ENCODE measurements at places on chromosomes 3 and 15.

DNA sequence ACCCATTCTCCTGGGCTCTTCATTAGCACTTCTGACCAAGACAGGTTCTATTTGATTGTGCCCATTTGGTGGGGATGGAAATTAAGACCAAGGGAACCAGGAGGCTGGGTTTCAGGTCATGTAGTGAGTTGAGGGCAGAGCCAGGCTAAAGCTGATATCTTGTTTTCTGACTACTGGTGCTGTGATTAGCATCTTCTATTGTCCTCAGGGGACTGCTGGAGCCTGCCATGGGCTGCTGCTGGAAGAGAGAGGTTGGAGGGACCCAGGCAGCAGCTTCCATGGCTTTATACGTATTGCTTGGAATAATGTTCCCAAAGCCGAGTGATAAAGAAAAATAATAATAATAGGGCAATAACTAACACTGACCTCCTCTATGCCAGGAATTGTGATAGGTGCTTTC is 211.4 kb upstream of the ROPN1 start:
- no peak for DNase-seq

- peak; percentile 78 for DNase-seq
Observed at GRCh38 chr15:76196269-76197231, 114.7 kb downstream of the ETFA start.

GRCh38 chr15:77014132-77015081 is 19.5 kb downstream of the PSTPIP1 start:
- no peak for DNase-seq

DNA sequence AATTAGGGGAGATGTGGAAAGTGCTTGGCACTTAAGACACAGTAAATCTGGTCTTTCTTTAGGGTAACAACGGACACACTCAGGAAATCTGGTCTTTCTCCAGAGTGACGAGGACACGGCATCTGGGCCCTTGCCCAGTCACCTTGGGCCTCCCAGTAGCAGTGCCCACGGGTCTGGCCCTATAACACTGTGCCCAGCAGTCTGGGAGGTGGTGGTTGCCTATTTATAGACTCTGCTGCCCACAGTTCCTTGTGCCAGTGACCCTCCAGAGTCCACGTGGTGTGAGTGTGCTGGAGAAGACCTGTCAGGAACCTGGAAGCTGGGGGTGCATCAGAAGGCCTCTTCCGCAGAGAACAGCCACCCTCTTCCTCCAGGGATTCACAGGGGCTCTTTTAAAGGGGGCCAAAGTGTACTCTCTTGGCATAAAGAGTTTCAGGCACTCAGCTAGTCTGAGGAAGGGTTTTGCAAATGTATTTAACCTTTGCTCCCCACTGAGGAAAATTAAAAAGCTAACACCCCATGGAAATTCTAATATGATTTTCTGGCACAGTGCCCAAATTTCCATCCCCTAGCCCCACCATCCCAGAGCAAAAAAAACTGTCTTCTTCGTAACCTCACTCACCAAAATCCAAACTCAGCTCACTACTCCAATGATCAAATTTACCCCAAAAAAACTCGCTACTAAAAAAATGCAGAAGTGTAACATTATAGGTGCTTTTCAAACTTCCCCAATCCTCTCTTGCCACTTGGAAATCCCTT is 15.4 kb downstream of the WNT5A start:
- no peak for DNase-seq

GRCh38 chr3:168288511-168289401 is 193.0 kb upstream of the GOLIM4 start:
- DNase-seq = no peak

- no peak for DNase-seq
Observed at GRCh38 chr3:28574036-28574435, 225.4 kb upstream of the AZI2 start.

DNA sequence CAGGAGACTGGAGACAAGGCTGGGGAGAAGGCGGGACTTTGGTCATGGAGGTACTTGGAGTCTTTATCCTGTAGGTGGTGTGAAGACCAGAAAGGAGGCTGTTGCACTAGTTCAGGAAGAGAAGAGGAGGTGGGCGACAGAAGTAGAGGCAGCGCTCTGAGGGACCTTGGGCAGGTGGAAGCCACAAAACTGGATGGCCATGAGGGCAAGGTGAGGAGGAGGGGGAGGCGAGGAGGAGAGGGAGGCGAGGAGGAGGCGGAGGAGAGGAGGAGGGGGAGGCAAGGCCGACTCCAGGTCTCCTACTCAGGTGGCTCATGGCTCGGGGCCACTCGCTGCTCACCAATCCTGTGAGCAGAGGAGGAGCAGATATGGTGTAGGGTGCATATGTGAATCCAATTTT is 125.6 kb downstream of the RPLP1 start:
- DNase-seq = no peak

DNA sequence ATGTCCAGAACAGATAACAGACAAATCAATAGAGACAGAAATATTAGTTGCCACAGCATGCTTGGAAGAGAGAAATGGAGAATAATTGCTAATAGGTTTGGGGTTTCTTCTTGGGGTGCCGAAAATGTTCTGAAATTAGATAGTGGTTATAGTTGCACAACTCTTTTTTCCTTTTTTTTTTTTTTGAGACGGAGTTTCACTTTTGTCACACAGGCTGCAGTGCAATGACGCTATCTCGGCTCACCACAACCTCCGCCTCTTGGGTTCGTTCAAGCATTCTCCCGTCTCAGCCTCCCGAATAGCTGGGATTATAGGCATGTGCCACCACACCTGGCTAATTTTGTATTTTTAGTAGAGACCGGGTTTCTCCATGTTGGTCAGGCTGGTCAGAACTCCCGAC is 163.3 kb downstream of the PLCH1 start:
- DNase-seq = no peak

DNA sequence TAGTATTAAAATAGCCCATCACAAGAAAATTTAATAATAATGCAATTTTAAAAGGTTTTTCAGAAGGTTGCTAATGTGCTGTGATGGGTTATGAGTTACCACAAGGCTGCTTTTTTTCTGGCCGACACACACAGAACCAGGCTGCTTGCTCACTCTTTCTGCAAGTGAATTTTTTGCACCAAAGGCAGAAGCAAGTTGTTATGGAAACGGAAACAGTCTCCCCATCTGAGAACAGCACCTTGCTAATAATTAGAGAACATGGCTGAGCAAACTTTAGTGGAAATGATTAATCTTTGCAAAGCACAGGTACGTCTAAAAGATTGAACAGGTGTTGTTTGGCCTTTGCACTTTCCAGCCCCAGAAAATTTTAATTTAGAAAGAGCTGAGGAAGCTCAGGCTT is 51.0 kb downstream of the CACNA2D3 start:
- DNase-seq = no peak

GRCh38 chr3:195613468-195614069 is 29.8 kb upstream of the APOD start:
- DNase-seq = no peak

DNA sequence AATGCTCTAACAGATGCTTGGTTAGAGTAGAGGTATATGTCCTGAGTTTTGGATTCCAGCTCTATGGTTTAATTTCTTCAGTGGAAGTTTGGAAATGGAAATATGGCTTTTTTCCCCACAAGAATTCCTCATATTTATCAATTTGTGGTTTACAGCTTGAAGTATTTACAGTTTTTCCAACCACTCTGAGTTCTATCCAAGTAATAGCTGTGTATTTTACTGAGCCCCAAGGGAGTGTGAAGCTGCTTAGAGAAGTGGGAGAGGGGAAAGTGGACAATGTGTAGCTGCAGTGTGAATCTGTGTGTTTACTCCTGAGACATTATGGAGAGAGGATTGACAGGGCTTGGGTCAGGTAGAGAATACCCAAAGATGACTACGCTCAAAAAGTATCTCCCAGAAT is 54.5 kb downstream of the NEK11 start:
- no peak for DNase-seq

DNA sequence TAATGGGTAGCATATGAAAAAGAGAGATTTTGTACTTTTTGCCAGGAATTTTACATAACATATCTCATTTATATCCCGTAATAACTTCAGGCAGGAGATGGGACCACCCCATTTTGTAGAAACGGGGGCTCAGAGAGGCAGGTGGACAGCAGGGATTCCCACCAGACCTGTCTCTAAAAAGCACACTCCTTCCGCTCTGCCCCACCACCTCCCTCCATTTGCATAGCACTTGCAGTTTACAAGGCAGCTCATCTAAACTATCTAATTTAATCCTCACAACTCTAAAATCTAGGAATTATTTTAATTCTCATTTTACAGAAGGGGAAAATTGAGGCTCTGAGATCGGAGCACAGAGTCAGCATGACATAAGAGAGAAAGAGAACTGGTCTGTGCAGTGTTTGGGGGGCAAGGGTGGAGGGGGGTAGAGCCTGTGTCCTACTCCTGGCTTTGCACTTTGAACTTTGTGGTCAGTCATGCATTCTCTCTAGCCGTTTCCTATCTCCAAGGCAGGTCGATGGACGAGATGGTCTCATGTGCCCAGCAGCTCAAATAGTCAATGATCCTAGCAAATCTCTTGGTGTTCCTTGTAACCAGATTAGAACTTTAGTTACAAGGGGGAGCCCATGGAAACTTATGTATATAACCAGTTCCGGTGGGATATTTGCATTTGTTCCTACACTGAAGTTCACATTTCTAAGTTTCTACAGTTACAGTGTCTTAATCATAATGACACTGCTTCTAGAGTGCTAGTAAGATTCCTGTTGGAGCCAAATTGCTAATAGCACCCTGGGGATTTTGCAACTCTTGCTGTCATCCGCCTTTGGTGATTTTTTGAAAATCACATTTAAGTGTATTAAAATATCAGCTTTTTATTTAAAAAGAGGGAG is 18.6 kb downstream of the CRYGS start:
- DNase-seq = no peak

DNA sequence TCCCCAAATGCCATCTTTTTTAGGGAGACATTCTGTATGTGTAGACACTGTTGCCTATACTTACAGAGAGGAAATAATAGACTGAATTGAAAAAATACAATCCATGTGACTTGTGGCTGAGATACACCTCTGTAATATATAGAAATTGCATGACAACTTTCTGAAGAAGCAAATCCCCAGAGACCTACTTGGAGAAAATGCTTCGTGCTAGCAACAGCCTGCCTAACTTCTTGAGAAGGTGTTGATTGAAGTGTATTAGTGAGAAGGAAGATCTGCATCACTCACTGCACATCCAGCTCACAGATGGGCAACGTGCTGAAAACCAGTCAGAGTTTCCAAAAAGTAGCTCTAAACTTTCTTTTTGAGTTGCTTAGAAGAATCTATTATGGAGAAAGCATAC is 404.1 kb downstream of the EPHB1 start:
- no peak for DNase-seq

DNA sequence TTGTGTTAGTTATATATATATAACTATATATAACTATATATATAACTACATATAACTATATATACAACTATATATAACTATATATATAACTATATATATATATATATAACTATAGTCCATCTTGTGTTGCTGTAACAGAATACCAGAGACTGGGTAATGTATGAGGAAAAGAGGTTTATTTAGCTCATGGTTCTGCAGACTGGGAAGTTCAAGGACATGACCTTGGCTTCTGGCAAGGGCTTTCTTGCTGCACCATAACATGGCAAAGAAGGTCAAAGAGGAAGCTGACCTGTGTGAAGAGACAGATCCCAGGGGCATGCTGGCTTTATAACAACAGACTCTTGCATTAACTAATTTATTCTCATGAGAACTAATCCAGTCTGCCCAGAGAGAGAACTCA is 27.6 kb downstream of the KBTBD12 start:
- no peak for DNase-seq

DNA sequence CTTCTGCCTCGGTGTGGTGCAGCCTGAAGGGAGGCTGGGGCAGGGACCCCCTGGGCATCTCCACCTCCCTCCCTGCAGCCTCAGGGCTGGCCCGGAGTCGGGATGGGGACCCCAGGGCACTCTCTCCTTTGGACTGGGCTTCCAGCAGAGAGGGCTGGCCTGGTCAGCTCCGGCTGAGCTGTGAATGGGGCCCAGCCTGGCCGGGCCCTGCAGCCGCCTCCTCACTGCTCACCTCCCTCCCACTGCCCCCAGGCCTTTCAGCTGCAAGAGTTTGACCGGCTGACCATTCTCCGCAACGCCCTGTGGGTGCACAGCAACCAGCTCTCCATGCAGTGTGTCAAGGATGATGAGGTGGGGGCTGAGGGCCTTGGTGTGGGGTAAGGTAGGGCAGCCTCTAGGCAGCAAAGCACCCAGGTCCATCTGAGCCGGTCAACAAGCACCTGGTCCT is 36.0 kb downstream of the PSTPIP1 start:
- DNase-seq = peak; percentile 47

- no peak for DNase-seq
Observed at GRCh38 chr15:94186770-94187331, 44.5 kb upstream of the MCTP2 start.

GRCh38 chr15:72060687-72061250 is 57.2 kb downstream of the MYO9A start:
- DNase-seq = no peak

GRCh38 chr15:53675832-53676231 is 83.6 kb downstream of the WDR72 start:
- no peak for DNase-seq

DNA sequence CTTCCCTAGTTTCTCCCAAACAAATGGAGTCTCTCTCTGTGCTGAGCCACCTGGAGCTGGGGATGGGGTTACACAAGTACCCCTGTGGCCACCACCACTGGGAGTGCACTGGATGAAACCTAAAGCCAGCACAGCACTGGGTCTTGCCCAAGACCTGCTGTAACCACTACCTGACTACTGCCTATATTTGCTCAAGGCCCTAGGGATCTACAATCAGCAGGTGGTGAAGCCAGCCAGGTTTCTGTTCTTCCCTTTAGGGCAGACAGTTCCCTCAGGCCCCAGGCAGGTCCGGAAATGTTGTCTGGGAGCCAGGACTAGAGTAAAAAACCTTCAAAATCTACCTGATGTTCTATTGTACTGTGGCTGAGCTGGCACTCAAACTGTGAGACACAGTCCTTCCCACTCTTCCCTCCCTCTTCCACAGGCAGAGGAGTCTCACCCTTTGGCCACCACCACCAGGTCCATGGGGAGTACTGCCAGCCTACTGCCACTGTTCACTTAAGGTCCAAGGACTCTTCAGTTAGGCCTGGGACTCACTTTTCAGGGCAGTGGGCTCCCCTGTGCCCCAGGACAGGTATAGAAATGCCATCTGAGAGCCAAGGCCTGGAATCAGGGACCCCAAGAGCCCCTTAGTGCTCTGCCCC is 23.8 kb downstream of the C3orf20 start:
- DNase-seq = no peak

DNA sequence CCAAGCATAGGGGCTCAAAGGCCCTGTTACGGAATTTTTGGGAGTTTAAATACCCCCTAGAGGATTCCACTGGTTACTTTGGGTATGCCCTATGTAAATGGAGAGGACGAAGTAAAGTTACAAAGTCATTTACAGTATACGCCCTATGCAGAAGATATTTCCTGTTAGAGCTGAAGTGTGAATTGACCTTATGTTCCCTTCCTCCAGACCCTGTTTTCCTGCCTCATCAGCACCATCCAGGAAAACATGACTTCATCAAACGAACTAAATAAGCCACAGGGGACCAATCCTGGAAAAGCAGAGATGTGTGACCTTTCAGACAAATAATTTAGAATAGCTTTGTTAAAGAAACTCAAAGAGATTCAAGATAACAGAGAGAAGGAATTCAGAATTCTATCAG is 177.4 kb downstream of the SQOR start:
- DNase-seq = no peak

- no peak for DNase-seq
Observed at GRCh38 chr3:136982520-136983138, 24.8 kb downstream of the IL20RB start.

GRCh38 chr3:50339485-50340146 is 1.0 kb downstream of the RASSF1 start:
- no peak for DNase-seq
